ENCODE measurements at places on chromosomes 3 and 15.

DNA sequence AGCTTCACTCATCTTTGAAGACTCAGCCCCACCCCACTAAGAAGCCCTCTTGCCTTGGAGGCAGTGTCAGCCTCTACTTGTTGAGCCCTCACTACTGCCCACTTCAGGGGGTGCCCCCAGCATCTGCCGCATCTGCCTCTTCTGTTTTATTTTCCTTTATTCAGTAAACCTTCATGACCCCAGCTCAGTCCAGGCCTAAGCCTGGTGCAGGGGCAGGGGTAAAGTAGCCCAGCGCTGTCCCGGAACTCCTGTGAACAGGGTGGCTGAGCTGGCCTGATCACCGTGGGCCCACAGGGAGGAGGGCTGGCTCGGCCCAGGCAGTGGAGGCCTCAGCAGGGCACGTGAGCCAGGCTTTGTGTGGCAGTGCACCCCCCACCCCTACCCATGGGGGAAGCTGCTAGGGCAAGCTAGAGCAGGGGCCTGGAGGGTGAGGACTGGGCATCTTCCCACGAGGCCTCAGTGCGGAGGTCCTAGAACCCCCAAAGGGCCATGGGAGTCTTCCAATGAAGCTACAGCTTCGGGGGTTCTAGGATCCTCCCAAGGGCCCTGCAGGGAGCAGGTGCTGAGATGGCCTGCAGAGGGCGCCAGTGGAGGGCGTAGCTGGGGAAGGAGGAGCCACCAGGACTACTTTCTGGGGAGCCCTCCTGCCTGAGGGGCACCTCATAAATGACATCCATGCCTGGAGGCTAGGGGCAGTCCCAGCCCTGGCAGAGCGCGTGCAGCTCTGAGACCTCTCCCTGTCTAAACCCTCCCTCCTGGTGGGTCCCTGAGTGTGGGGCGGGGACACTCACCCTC is 36.0 kb downstream of the TSPAN3 start:
- DNase-seq, result peak; percentile 36

- no peak for DNase-seq
Observed at GRCh38 chr3:181724192-181724965, 12.7 kb downstream of the SOX2 start.

GRCh38 chr3:183244981-183245476 is 8.0 kb upstream of the B3GNT5 start:
- DNase-seq, result no peak

DNA sequence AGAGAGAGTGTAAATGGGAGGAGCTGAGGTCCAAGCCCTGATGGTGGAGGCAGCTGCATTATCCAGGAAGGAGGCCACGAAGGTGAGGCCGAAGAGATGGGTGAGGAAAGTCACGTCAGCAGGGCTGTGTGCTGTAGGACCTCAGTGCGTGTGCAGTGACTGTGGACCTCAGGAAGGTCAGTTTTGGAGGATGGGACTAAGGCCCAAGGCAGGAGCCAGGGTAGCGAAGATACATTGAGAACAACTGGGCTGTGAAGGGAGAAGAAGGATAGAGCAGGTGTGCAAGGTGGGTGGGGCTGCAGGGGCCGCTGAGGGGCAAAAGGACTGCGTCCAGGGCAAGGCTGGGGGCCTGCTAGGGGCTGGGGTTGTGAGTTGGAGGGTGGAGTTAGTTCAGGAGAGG is 4.9 kb downstream of the KLHL40 start:
- DNase-seq, result no peak

GRCh38 chr3:170189398-170190256 is 8.1 kb upstream of the PHC3 start:
- no peak for DNase-seq

DNA sequence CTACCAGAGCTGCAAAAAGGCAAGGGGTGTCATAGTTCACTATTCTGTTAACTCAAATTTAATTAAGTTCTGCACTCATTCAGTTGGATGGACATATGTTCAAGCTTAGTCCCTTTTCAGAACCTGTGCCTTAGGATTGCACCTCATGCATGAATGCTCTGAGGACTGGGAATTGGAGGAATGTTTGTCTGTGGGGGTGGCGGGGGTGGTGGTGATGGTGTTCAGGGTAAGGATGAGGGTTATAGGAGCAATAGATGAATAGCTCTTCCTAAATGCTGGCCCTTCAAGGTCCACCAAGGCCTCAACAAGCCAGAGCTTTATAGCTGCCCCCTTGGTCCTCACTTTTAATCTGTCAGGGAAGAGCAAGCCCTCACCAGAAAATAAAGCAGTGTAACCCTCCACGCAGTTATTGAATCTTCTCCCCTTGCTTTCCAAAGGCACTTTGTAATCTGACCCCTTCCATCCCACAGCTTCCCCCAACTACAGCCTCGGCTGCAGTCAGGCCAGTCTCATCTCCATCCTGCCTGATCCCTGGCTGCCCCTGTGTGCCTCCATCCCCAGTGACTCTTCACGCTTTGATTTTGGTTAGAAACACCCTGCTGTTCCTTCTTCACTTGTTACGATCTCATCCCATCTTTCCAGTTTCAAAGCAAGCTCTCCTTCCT is 221.6 kb upstream of the LMCD1 start:
- no peak for DNase-seq
